RWPE1 (cell line): ENCODE measurements at places on chromosomes 2 and 18.

DNA sequence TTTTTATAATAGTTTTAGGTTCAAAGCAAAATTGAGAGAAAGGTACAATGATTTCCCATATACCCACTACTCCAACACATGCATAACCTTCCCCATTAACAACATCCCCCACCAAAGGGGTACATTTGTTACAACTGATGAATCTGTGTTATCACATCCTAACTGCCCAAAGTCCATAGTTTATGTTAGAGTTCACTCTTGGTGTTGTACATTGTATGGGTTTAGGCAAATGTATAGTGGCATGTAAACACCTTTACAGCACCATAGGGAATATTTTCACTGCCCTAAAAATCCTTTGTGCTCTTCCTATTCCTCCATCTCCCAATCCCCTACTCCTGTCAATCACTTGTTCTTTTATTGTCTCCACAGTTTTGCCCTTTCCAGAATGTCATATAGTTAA is 471.6 kb downstream of the CPS1 start:
- DNase-seq = no peak

DNA sequence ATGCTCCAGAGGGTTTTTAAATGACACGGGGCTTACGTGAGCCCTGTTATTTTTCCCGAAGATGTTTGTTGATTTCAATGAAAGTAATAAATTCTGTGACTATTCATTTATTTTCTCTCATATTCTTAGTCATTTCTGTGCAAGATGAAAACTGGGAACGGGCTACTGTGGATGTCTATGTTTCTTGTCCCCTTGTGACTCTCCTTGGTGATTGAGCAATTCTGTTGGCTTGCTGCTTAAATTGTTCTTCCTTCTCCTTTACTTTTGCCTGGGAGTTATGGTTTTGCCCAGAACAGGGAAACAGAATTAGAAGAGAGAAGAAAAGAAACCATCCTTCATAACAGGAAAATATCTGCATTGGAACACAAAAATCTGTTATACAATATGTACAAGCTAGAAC is 508.2 kb upstream of the DSEL start:
- no peak for DNase-seq

DNA sequence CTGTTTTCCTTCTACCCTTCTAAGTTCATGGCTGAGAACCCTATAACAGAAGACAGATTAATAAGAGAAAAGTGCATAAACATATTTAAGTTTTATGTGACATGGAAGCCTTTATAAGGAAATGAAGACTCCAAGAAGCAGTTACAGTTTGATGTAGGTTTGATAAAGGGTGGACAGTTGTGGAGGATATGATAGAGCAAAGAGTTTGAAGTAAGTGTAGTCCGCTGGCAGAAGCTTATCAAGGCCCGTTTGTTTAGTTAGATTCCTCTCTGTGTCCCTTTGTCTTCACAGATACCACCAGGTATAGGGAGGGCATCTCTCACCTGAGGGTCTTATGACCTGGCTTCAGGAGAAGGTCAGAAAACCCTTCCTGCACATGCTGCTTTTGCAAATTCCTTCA is 10.4 kb upstream of the CASP8 start:
- DNase-seq = no peak

- peak; percentile 20 for DNase-seq
Observed at GRCh38 chr18:70195852-70196434, 9.5 kb downstream of the RTTN start.

DNA sequence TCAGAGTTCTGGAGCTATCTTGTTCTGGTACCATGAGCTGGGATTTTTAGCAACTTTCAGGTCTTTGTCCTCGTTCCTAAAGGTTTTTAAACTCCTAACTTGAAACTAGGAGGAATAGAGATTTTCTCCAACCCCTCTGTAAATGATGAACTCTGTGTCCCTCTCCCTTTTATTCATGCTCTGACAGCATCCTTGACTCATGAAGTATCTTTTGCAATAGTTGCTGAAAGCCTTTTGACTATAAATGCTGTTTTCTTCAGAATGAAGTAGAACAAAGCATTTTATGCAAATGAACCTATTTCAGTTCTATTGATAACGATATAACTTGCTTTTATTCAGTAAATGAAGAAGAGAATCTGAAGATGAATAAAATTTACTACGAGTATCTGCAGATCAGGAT is 17.0 kb upstream of the MAPRE2 start:
- no peak for DNase-seq

DNA sequence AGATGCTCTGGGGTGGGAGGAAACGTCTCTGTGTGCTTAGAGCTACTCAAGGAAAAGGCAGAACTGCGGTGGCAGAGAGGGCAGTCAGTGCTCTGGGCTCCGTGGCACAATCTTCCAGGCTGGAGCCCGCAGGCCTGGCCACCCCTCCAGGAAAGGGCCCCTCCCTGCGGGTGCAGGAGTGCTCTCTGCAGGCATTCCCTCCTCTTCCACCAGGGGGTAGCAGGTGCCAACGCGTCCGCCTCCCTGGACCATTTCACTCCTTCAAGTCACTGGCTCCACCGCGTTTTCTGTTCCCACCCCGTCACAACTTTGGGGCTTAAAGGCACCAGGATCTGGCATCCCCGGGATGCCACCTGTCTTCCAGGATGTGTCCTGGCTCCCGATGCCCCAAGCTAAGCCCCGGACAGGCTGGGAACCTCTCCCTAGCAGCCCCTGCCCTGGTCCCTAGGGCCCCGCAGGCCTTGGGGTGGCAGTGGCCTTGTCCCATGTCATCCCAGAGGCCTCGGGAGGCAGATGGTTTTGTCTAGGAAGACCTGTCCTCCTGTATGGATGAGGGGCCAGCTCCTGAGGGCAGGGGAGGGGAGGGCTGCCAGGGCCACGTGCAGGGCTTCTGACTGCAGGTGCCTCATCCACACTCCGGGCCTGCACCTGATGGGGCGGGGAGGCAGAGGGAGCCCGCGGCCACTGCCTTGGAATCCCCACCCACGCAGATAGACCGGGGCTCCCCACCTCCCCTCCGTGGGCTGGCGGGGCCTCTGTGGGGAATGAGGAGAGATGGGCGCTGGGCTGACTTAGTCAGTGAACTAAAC is 26.4 kb downstream of the KCNIP3 start:
- DNase-seq = peak; percentile 75

- DNase-seq = no peak
Observed at GRCh38 chr18:8046441-8046840, 479.3 kb downstream of the PTPRM start.

DNA sequence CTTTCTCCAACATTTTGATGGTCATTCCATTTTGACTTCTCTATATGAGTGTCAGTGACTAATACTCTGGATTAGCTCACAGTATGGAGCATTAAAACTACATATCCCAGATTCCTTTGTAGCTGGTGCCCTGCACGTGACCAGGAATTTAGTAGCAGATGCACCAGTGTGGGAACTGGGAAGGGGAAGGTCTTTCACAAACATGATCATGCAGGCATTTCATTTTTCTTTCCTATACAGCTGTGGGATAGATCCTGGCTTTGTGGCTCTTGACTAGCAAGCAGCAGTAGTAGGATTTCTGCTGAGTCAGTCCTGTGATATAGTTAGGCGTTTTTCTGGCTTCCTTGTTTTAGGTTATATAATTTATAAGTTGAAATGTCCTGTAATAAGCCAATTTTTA is 971.0 kb upstream of the CDH2 start:
- no peak for DNase-seq

GRCh38 chr2:188292348-188293239 is 920 bp downstream of the GULP1 start:
- peak; percentile 23 for DNase-seq

GRCh38 chr18:23812546-23813440 is 123.5 kb downstream of the LAMA3 start:
- peak; percentile 27 for DNase-seq

DNA sequence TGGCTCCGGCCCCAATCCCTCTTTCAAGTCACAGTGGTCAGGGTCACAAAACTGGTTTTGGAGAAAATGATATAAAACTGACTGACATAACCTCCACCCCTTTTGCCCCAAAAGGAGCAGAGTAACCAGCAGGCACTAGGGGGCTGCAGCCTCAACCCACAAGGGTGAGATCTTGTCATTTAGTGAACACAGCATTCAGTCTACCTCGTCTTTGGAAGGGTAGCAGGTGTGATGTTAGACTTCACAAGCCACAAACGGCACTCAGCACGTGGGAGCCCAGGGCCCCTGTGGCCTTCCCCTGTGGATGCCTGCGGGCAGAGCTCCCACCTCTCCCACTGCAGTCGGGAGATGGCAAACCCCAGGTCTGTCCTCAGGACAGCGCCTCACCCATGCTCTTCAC is 372.1 kb upstream of the MYT1L start:
- DNase-seq = no peak

DNA sequence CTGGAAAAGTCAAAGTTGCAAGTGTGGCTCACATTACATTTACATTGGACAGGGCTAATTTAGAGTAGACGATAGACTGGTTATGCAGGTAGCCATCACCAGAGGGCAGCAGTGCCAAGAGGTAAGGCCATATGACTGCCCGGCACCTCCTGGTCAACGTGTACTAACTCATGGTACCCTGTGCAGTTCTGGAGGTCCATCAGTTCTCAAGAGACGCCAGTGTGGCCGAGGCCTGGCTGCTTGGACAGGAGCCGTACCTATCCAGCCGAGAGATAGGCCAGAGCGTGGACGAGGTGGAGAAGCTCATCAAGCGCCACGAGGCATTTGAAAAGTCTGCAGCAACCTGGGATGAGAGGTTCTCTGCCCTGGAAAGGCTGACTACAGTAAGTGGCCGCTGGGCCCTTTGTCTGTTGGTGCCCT is 65.8 kb upstream of the EML6 start:
- DNase-seq = peak; percentile 44

GRCh38 chr18:30945761-30946160 is 96.8 kb downstream of the DSC3 start:
- DNase-seq = no peak

DNA sequence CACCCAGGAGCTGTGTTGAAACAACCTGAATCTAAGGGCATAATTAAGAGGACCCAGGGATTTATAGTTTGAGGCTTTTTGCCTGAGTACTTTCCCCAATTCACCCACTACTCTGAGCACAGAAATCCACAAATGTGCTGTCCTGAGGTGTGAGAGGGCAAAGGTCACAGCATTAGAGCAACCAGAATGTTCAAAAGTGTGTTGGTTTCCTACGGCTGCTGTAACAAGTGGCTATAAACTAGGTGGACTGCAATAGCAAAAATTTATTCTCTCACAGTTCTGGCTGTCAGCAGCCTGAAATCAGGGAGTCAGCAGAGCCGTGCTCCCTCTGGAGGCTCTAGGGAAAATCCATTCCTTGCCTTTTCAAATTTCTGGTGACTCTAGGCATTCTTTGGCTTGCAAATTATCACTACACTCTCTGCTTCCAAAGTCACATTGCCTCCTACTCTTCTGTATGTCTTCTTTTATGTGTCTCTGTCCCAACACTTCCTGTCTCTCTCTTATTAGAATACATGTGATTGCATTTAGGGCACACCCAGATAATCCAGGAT is 91.4 kb upstream of the TACR1 start:
- DNase-seq = no peak

DNA sequence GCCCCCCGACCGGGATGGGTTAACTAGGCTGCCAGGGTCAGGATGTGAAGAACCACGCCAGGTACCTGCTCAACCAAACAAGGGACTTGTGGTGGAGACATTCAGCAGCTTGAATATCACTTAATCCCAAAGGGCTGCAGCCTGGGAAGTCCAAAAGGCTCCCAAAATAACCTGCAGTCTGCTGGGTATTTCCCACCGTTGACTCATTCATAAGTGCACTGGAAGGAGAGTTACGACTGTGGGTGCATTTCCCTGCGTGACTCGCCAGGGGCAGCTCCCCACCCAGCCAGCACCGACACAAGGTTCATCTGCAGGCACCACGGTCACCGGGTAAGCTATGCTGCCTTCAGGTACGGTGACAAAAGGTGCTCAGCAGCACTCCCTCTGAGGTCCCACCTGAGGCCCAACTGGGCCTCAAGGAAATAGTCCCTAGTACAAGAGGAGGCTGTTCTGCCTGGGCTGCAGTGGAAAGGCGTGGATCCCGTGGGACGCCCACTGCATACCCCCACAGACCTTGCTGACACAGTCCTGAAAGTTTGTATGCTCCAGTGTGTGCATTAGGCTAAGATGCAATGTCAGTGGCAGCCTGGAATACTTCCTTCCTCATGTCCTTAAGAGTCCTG is 86.5 kb downstream of the UXS1 start:
- DNase-seq = no peak

DNA sequence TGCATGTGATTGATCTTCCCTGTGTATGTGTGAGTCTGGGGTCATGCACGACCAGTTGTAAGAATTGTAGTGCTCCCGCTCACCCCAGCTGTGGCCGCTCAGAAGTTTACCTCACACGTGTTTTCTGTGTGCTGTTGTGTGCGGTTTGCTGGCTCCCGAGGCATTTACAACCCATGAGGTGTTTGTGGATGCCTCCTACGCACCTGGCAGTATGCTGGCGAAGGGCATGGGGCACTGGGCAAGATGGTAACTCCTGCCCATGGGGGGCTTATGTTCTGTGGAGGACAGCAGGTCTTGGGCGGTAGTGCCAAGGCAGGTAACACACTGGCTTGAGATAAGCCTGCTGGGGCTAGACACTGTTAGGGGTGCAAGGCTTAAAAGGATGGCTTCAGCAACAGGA is 102.6 kb upstream of the HS6ST1 start:
- no peak for DNase-seq

GRCh38 chr18:37754141-37754540 is 188.5 kb upstream of the CELF4 start:
- DNase-seq = no peak

GRCh38 chr18:10090668-10091067 is 176.9 kb downstream of the VAPA start:
- DNase-seq = no peak

DNA sequence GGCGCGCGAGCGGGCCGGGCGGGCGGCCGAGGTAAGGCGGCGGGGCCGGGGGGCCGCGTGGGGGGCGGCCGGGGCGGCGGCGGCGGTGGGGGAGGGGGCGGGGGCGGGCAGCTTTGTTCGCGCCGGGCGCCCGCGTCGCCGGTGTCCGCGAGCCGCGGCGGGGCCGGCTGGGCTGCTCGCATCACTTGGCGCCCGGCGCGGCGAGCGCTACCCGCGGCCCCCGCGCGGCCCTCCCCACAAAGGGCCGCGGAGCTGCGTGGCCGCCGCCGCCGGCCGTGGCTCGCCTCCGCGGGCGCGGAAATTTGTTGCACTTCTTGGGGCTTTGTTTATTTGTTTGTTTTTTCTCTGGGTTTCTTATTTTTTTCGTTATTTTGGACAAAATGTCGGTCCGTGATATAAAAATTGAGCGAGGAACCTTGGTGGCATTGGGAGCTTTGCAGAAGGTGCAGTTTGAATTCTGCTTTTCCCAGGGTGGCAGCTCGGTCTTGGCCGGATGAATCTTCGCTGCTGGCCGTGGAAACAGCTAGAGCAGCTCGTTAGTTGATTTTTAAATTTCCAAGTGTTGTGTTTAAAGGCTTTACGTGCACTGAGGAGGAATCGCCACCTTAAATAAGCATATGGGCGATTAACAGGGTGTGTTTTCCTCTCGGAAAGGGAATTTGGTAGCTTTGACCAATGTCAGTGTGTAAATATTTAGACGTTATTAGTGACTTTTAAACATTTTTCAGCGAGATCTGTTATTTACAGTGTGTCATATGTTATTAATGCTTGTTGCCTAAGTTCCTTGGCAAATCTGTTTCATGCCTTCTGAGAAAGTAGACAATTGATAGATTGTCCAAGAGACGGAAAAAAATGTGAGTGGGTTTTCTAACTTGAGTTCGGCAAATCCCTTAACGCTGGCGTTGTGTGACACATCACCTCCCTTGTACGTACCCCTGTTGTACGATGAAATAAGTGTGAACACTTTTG is 822 bp downstream of the UBE2E3 start:
- no peak for DNase-seq

- DNase-seq = no peak
Observed at GRCh38 chr2:239232195-239232578, 168.6 kb downstream of the HDAC4 start.

- no peak for DNase-seq
Observed at GRCh38 chr18:39453356-39453755, 1887.8 kb upstream of the CELF4 start.

- no peak for DNase-seq
Observed at GRCh38 chr18:24659827-24660720, 199.6 kb downstream of the HRH4 start.
